Spleen (tissue), 13 donors: ENCODE measurements at places on chromosomes 3 and 15. TPM values are rescaled to one million over a fixed set of nuclear protein-coding genes. Genes with fewer than 3 reads are reported as not detected.

C2CD4A gene
- not detected for total RNA-seq

PHC3 gene
- total RNA-seq = 92.7 TPM

- no peak overlapping the region for H3K4me3 ChIP-seq
- no peaks in the 10 kb centered on the region for H3K4me1 ChIP-seq
- DNase-seq = no peak
- no peak overlapping the region for H3K27ac ChIP-seq
- no peaks in the 10 kb centered on the region for H3K36me3 ChIP-seq
- no peaks in the 10 kb centered on the region for H3K27me3 ChIP-seq
Measured at GRCh38 chr3:78737988-78738387, 1029.8 kb downstream of the ROBO1 start.

DNA sequence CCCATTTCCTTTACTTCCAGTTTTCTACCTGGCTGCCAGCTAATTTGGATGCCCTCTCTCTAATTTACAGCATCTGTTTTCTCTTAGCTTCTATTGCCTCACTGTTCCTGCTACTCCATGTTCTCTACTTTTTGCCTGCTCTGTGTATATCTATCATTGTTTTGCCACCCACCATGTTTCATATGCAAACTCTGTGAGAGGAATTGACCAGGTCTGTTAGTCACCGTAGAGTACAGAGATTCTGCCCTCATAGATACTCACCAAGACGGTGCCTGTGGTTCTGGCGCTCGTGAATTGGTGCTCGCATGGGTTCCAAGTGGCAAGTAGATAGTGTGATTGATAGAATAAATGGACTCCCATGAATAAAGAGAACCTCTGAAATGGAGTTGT lies 288.8 kb downstream of the CNTN6 start:
- no peaks in the 10 kb centered on the region for H3K36me3 ChIP-seq
- H3K27me3 ChIP-seq = no peaks in the 10 kb centered on the region
- H3K4me1 ChIP-seq = no peaks in the 10 kb centered on the region
- no peak overlapping the region for H3K27ac ChIP-seq
- DNase-seq = no peak

GRCh38 chr3:57091521-57092273 lies 31.2 kb downstream of the SPATA12 start:
- H3K4me1 ChIP-seq = peaks cover 9% of the 10 kb centered on the region
- no peak for DNase-seq
- no peak overlapping the region for H3K27ac ChIP-seq
- no peak overlapping the region for H3K4me3 ChIP-seq

OR5K2 gene
- total RNA-seq = not detected

DNA sequence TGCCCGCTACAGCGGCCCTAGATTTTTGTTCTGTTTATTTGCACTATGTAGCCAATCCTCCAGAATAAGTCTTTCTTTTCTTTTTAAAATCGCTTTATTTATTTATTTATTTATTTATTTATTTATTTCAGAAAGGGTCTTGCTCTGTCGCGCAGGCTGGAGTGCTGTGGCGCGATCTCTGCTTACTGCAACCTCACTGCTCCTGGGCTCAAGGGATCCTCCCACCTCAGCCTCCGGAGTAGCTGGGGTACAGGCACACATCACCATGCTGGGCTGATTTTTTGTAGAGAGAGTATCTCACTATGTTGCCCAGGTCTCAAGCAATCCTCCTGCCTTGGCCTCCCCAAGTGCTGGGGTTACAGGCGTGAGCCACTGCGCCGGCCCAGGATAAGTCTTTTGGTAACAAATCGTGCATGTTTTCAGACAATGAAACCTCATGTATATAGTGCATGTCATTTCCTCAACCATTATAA lies 333 bp upstream of the MTFMT start:
- DNase-seq = no peak
- peaks cover 22% of the 10 kb centered on the region for H3K36me3 ChIP-seq
- peak overlapping the region; percentile 74 for H3K27ac ChIP-seq
- peak overlapping the region; percentile 92 for H3K4me3 ChIP-seq
- no peaks in the 10 kb centered on the region for H3K27me3 ChIP-seq

DNA sequence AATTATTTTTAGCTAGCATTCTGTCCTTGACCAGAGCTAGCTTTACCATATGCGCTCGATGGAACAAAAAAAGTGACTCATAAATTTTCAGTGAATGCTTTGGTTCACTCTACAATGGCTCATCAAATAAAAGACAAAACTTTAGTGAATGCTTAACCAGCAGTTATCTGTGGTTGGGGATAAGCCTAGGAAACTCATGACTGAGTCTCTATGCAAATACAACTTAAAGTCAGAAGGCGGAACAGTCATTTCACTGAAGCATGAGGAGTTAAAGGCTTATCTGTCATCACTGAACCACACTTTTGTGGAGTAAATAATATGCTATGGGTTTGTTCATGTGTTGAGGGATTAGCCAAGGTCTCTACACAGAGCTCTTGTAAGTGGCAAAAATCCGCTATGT lies 308.4 kb downstream of the SQOR start:
- H3K4me1 ChIP-seq = no peaks in the 10 kb centered on the region
- no peaks in the 10 kb centered on the region for H3K36me3 ChIP-seq
- H3K27ac ChIP-seq = no peak overlapping the region
- no peaks in the 10 kb centered on the region for H3K27me3 ChIP-seq

- H3K4me3 ChIP-seq = no peak overlapping the region
- H3K36me3 ChIP-seq = no peaks in the 10 kb centered on the region
- DNase-seq = no peak
- H3K27ac ChIP-seq = no peak overlapping the region
Measured at GRCh38 chr3:140655678-140656077, 22.2 kb upstream of the TRIM42 start.

GRCh38 chr3:175146258-175146657 lies 287.1 kb downstream of the NAALADL2 start:
- DNase-seq = no peak
- H3K4me1 ChIP-seq = no peaks in the 10 kb centered on the region
- H3K27me3 ChIP-seq = no peaks in the 10 kb centered on the region
- H3K4me3 ChIP-seq = no peak overlapping the region
- H3K27ac ChIP-seq = no peak overlapping the region
- no peaks in the 10 kb centered on the region for H3K36me3 ChIP-seq

- no peak overlapping the region for H3K27ac ChIP-seq
- H3K4me1 ChIP-seq = no peaks in the 10 kb centered on the region
- H3K27me3 ChIP-seq = no peaks in the 10 kb centered on the region
- H3K36me3 ChIP-seq = no peaks in the 10 kb centered on the region
- DNase-seq = no peak
- H3K4me3 ChIP-seq = no peak overlapping the region
Measured at GRCh38 chr15:38374029-38374428, 79.9 kb upstream of the FAM98B start.

DCLK3 gene
- total RNA-seq = not detected
